ENCODE measurements at places on chromosomes 3 and 15.

DNA sequence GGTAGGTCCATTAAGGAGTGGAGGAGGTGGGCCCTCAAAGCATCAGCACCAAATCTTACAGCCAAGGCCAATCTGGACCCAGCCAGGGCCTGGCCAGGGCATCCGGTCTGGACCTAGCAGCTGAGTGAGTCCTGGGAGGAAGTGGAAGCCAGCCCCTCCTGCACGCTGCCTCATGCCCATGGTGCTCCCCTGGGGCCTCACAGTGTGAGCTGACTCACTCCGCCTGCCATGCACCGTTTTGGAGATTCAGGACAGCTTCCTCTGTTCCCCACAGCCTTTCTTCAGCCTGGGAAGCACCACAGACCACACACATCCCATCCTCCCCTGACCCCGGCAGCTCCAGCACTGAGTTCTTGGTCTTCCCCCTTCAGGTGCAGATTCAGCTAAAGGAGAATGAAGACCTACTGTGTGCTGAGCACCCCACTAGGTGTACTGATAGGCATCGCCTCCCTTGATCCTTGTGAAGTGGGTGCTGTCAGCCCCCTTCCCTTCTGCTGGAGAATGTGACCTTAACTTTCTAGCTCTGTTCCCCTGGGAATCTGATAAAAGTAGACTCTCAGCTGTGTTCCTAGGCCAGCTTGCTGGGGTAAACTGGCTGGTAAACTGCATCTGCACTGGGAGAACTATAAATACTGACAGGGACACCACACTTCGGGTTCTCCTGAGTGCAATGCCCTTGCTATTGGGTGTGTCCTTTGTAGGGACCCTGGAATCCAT is 36.8 kb upstream of the SEC13 start:
- DNase-seq = no peak

DNA sequence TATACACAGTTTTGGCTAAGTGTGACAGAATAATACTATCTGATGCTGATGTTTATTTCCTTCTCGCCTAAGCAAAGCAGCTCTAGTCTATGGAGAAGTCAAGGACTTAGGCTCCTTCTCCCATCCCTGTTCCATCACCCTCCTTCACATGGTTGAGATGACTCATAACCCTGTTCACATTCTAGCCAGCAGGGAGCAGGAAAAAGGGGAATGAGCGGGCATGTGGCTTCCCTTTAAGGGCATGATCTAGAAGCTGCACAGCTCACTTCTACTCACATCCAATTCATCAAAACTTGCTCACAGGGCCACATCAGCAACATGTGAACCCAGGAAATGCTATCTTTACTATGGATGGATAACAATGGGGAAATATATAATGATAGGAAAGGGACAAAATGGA is 40.9 kb downstream of the CBLB start:
- DNase-seq = no peak

DNA sequence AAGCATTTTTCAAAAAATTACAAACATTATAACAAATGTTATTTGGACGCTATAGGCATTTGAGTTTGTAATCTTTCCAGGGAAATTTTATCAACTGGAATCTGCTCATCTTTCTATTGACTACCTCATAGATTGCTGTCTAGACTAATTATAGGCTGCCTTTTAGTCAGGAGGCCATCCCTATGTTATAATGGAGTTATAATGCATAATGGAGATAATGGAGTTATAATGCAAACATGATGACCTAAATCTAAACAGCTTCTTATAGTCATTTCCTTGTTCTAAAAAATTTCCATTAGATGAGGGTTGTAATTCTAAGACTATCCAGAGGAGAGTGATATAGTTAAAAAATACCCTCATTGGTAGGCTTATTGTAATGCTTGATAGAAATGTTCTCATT is 226.4 kb downstream of the SI start:
- DNase-seq = no peak

GRCh38 chr15:98953000-98953787 is 54.4 kb downstream of the PGPEP1L start:
- DNase-seq = no peak

- no peak for DNase-seq
Observed at GRCh38 chr3:128684986-128685726, 34.5 kb upstream of the RPN1 start.

DNA sequence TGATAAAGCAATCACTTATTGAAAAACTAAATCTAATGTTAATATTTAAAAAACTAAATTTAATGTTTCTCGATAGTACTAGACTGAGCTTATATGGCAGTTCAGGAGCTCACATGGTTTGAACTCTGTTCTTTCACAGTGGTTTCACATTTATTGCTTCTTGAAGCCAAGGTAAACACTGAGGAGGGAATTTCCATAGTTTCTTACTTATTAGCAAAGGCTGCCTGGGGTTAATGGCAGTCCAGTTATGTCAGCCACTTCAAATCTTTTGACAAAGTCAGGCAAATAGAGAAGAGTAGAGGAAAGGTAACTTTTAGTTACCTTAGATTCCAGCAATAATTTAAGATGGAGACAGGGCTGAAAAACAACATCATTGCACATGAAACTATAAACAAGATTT is 831.5 kb downstream of the ROBO2 start:
- DNase-seq = no peak

- no peak for DNase-seq
Observed at GRCh38 chr3:195160257-195160898, 110.6 kb downstream of the XXYLT1 start.

DNA sequence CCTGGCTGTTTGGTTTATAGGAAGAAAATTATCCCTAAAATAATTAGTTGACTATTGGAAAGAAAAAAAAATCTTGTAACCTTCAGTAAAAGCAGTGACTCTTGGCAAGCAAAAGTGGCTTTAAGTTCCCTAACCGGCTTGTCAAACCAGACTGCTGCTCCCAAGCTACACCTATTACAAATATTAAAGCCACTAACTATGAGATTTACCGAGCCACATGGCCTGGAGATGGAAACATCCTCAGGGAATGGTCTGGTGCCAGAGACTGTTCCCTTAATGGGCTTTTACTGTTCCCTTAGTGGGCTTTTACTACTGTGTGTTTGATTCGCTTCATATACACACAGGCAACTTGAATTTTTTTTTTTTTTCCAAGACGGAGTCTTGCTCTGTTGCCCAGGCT is 35.9 kb upstream of the ZNF774 start:
- DNase-seq = no peak

- DNase-seq = peak; percentile 90
Observed at GRCh38 chr3:40152482-40153133, 156.9 kb upstream of the EIF1B start.

- no peak for DNase-seq
Observed at GRCh38 chr3:127734754-127735473, 62.2 kb downstream of the ABTB1 start.

DNA sequence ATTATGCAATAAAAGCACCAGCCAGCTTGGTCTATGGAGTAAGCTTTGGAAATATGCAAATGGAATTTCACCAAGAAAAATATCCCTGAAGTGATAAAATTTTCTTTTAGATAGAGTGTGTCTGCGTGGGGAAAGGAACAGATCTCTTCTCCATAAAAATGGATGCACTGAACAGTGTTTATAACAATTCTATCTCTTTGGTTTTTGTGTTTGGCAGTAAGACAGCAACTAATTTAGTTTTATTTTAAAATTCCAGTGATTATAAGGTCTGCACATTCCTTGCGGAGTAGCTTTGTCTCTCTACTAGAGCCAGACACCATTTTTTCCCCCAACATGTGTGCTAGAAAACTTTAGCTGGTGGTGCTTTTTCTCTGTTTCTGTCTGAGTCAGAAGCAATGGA is 712.4 kb downstream of the GRM7 start:
- no peak for DNase-seq

GRCh38 chr15:78751602-78751979 is 59.7 kb downstream of the ADAMTS7 start:
- DNase-seq = no peak

GRCh38 chr15:38010395-38010794 is 76.0 kb downstream of the TMCO5A start:
- no peak for DNase-seq

GRCh38 chr3:16402451-16402850 is 111.0 kb downstream of the RFTN1 start:
- DNase-seq = no peak
